ENCODE measurements at places on chromosomes 6 and 20.

DNA sequence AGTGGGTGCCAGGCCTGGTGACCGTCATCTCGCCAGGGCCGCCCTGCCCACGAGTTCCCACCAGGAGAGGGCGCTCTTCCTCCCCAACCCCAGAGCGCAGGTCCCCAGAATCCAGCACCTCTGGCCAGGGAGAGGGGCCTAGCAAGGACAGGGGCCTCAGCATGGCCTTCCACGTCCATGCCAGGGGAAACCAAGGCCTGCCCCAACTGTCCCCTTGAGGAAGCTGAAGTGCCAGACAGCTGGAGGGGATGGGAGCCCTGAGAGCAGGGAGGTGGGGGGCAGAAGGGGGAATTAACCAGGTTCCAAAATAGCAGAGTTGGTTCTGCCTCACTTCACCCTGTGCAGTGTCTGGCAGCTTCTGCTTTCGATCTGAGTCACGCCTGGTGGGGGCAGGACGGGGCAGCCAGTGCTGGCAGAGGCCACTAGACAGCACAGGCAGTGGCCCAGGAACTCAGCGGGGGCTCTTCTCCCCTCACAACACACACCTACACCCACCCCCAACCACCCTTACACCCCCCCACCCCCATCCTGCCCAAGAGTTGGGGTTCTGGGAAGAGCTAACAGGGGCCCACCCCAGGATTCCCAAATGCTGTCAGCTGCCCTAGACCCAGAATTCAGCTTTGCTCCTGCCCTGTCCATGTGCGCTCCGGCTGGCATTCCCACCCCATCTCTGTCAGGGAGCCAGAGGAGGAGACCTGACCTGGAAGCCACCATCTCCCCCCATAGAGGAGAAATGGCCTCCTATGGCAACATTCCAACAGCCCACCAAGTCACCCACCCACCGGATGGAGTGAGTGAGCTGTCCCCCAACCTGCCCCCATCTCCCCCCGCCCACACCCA lies 29.2 kb downstream of the TFEB start:
- peak; percentile 57 for DNase-seq

DNA sequence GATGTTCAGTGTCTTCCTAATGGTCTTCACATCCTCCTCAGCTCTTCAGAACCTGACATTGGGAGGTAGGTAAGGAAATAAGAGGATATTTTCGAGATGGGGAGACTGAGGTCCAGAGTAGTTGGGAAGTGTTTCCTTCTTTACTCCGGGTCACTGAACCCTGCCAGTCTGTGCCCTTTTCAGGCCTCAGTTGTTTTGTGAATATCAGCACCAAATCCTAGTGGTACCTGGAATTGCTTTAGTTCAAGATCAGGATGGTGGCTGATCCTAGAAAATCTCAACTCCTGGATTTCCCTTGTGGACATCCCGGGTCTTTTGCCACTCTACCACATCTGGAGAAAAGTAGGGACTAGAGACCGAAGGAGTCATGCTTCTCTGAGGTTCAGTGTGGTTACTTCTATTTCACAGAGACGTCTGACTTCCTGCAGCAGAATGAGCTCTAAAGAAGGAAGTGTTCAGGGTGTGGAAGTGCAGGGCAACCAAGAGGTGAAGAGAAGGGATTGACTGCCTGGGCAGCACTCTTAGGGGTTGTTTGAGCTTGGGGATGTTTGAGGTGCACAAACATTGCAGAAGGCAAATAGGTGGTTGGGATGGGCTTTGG lies 995 bp downstream of the STK4 start:
- DNase-seq, result no peak

GRCh38 chr6:90218959-90219208 lies 77.8 kb downstream of the BACH2 start:
- no peak for DNase-seq

DNA sequence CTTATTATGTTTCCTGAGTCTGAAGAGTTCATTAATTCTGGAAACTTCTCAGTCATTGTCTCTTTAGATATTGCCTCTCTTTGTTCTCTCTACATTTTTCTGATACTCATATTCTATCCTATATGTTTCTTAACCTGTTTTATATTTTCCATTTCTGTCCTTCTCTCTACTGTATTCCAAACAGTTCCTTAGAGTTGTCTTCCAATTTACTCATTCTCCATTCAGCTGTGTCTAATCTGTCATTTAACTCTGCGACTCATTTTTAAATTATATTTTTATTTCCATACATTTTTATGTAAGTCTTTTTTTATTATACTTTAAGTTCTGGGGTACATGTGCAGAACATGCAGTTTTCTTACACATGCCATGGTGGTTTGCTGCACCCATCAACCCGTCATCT lies 251.8 kb downstream of the NRN1 start:
- DNase-seq, result no peak

DNA sequence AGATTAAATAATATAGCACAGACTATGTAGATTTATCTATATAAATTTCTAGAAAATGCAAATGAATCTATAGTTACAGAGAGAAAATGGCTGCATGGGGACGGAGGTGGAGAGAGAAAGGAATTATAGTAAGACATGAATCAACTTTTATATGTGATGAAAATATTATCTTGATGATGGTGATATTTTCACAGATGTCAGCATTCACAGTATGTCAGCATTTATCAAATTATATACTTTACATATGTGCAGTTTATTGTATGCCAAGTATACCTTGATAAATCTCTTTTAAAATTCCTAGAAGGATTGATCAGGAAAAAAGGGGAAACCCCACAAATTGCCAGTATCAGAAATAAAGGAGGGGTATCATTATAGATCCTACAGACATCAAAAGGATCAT lies 44.6 kb downstream of the NPEPL1 start:
- DNase-seq, result no peak

DNA sequence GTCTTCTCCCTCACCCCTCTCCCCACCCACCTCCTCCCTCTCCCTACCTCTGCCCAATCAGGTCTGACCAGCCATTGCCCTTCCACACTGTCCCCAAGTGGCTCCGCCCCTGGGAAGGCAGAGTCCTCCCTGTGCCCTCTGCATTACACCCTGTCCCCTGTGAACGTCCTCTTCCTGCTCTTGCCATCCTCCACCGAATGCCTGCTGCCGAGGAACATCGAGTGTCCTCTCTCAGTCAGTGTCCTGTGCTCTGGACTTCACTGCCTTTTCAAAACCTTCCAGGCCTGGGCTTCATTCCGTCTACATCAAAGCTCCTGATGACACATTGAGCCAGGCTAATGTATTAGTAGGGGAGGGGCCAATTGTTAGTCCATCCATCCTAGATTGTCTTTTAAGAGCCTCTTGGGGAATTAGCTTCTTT lies 3.3 kb upstream of the PACSIN1 start:
- no peak for DNase-seq

GRCh38 chr6:136085370-136086115 lies 164.6 kb downstream of the MTFR2 start:
- DNase-seq, result no peak

DNA sequence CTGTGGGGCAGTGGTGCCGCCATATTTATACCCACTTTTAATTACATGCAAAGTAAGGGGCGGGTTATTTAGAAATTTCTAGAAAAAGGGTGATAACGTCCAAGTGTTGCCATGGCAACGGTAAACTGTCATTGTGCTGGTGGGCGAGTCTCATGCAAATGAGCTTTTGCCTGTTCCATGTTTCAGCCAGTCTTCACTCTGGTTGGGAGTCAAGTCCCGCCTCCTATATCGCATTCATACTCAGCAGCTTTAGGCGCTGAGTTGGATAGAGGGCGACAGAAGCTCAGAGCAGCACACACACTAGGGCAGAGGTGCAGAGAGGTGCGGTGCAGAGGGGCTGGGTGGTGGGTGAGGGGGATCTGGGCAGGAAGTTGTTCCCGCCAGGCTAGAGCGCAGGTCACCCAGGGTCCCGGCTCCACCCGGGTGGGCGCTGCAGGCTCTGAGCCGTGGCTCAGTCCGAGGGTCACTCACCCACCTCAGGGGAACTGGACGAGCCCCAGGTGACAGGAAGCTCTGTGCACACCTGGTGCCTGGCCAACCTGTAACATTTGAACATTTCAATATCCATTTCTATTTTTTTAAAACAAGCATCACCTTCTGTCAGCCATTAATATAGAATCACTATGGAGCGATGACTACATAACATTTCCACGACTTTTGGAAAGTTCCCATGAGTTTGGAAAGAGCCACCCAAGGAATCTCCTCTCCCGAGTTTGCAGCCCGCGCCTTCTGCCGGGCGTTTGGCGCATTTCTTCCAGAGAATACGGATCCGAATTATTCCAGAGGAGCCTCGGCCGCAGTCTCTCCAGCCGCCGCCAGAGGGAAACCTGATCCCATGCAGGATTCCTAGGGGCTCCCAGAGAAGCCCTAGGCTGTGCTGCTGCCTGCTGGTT lies 89.1 kb upstream of the PHACTR3 start:
- peak; percentile 91 for DNase-seq

DNA sequence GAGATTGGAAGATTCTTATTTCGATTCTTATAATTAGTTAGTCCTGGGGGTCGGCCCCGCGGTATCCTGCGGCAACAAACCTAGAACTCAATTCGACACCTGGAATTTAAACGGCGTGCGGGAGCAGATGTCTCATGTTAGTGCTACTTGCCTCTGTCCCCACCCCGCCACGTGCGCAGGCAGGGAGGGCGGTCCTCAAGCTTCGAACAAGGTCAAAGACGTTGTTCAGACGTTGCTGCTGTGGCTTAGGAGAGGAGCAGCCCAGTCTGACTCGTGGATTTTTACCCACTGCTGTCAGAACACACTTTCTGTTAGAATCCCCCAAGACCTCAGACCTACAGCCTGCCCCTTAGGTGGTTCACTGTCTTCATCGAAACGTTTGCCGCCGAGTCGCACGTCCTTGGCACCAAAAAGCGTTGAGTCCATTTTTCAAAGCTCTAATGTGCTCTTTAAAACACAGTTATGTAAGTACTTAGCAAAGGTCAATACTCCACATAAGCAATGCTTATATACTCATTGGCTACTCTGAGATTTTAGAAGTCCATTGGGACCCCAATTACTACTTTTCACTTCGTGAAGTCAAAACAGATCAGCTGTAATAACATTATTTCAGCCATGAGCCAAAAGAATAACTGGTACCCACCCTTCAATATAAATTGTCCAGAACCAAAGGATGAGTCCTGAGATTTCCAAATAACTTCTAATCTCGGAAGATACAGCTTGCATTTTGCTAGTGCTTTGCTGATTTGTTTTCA lies 2.7 kb upstream of the C6orf62 start:
- DNase-seq, result no peak

GRCh38 chr6:17881085-17881858 lies 106.2 kb downstream of the KIF13A start:
- DNase-seq, result no peak

DNA sequence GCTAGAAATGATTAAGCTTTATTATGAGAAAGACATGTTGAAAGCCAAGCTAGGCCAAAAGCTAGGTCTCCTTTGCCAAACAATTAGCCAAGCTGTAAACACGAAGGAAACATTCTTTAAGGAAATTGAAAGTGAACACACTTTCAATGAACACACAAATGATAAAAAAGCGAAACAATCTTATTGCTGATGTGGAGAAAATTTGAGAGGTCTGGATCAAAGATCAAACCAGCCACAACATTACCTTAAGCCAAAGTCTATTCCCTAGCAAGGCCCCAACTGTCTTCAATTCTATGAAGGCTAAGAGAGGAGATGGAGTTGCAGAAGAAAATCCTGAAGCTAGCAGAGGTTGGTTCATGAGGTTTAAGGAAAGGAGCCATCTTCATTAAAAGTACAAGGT lies 40.2 kb upstream of the DEFB112 start:
- no peak for DNase-seq

DNA sequence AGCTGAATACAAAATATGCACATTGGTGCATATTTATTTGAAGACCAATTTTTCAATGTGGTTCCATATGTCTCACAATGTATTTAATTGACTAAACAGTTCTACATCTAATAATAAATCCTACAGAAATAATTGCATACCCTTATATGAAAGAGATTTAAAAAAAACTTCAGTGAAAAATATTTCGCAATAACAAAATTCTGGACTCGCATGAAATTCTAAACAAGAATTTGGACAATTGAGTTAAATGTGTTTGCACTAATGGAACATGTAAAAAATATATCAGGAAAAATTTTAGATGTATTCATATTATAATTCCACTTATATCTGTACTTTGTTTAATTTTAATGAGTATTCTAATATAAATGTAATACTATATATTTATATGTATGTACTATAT lies 1003.1 kb downstream of the EYS start:
- no peak for DNase-seq

GRCh38 chr20:1893721-1894470 lies 1.3 kb upstream of the SIRPA start:
- no peak for DNase-seq

Measured in nucleus accumbens (tissue), 56 donors.